ENCODE measurements at places on chromosomes 12 and 14. TPM values are rescaled to one million over a fixed set of nuclear protein-coding genes. Genes with fewer than 3 reads are reported as not detected.
A peak's percentile ranks its signal among the peaks of the same experiment; 100 is the strongest.

DNA sequence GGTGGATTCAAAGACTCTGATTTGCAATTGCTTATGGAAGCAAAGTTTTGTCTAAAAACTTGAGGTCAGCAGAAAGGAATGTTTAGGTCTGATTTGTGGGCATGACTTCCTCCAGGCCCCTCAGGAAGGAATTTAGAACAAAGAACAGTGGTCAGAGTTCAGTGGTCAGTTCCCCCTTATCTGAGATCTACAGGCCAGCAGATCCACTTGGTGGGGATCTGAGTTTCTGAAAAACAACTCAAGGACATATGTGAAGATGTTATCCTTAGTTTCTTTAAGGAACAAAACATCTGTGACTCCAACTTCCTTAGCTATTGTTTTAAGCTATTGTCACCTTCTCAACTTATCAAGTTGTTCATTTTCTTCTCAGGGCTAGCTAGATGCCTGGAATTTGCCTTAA lies 28.0 kb upstream of the NAA30 start:
- DNase-seq = no peak

DNA sequence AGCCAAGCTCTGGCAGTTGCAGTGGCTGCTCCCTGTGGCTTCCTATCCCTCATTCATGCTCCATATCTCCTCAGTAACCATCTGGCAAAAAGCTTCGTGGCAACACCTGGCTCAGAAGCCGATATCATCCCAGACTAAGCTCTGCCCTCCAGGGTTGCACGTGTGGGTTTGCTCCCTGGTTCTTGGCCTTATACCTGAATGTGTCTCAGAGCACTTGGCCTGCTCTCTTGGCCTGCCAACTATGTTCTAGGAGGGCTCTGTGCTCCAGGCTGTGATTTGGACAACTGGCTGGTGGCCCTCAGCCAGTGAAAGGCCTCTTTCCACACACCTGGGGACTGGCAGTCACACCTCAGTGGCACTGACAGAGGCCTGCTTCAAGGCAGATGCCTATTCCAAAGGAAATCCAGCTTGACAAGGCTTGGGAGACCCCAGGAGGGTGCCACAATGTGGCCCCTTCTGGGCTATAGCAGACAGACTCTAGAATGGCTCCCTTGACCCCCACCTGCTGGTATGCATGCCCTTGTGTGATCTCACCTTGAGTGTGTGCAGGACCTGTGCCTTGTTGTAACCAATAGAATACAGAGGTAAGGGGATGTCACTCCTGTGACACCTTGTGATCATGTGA lies 10.5 kb downstream of the PLD4 start:
- no peak for DNase-seq

DNA sequence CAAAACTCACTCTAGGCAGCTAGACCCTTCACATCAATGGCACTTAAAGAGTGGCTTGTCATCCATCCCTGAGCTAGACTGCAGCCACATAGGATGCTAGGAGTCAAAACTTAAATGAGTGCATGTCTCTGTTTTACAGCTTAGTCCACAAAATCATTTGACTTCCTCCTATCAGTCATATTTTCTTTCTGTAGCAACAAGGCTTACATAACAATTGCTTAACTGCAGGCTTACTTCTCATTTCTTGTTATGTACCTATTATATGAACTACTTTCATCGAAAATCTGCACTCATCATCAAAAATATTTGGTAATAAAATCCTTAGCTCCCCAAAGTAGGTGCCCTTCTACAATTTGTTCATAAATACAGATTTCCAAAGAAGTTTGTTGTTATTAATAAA lies 30.1 kb downstream of the CLEC1A start:
- DNase-seq = no peak

DNA sequence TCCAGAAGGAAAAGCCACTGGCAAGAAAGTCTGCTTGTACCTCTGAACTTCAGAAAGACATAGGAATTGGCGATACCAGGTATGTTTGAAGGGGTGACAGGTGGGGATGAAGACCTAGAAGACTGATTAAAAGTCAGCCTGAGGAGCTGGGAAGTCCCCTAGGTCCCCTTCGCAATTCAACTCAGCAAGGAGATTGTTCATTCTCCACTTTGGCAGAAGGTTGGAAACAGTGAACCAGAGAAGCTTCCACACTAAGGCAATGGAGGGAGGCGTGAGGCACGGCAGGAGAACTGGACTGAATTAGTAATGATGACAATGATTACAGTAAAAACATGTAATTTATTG lies 240.3 kb upstream of the TMPO start:
- DNase-seq = no peak

DNA sequence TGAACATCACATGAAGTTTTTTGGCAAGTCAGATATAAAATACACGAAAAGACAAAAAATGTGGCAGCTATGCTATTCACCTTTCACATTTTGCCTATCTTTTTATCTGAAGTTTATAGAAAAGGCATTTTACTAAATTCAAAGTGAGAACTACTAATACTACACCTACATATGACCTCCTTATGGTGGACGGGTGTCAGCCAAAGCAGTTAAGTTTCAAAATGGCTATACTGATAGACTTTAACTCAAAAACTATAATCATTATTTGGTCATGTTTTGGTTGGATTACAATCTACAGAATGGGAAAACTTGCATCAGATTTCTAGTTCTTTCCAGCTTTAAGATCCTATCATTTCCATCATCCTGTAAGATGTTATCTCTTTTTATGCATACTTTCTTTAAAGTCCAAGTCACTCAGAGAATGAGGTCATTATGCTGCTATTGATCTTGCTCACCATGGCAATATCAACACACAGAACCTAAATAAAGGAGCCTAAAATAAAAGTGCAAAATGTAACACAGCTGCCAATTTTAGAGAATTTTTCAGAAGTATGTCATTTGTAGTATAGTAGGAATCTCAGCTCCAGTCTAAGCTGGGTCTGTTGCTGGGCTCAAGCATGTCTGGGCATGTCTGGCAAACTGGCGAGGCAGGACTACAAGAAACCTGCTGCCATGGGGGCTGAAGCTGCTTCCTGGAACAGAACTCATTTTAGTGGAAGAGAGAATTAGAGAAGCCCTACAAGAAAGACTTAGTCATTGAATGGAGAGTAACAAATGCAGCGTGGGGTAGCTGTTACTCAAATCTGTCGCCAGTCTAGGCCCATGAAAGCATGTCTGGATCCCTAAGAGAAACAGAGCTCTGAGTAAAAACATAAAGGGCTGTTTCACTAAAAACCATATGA lies 7.6 kb upstream of the AEBP2 start:
- DNase-seq = peak; percentile 26

- no peak for DNase-seq
These were observed 1.3 kb upstream of the ADGRD1 start for GRCh38 chr12:130952171-130952954.

- no peak for DNase-seq
These were observed 174.6 kb upstream of the TBX3 start for GRCh38 chr12:114858388-114859146.

DNA sequence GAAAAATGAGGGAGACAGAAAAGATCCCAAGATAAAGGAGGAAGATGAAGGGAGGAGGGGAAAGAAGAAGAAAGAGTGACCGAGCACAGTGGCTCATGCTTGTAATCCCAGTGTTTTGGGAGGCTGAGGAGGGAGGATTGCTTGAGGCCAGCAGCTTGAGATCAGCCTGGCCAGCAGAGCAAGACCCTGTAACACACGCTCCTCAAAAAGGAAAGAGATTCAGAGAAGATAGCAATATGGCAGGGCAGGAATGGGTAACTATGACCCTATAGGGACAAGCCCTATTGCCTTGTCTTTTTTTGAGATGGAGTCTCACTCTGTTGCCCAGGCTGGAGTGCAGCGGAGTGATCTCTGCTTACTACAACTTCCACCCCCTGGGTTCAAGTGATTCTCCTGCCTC lies 116.9 kb upstream of the MAP1LC3B2 start:
- DNase-seq = no peak

GRCh38 chr14:89990218-89990617 lies 34.5 kb downstream of the TDP1 start:
- no peak for DNase-seq

The MORN3 gene
- total RNA-seq = 3.5 TPM

The SLC6A13 gene
- total RNA-seq = 0.15 TPM

The MIP gene
- total RNA-seq = not detected

- DNase-seq = peak; percentile 44
These were observed 45.2 kb upstream of the C14orf132 start for GRCh38 chr14:95993768-95994592.

GRCh38 chr12:68611094-68611805 lies 551 bp downstream of the RAP1B start:
- DNase-seq = peak; percentile 58

The GLIPR1L1 gene
- not detected for total RNA-seq

DNA sequence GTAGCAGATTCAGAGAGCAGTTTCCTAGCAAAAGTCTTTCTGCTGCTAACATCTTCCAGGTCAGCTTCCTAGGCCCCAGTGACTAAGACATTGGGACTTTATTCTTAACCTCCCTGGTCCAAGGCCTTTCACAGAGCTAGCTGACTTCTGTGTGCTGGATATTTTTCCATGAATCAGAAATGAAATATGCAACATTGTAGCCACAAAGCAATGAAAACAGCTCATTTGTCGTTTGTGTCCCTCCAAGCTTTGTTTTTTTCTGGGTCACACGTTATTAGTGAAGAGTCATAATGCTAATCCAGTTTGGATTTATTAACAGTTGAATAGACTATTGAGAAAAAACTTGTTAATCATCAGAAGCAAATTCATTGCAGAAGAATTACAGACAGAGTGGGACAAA lies 82.4 kb downstream of the ARF6 start:
- no peak for DNase-seq

DNA sequence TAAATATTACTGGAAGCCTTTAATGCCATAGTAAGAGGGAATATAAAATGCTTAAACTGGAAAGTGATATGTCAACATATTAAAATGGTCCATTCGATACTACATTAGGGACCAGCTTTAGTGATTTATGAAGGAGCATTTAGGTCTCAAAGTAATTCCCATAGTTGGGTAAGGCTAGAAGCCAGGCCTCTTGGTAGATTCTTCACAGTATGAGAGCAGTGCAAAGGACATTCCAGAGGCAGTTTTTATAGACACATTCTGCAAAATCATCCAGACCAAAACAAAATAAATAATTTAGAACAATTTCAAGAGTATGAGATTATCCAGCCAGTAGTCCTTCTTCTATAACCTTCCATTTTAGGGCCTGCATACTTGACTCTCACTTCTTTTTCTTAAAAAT lies 142.6 kb upstream of the PDZRN4 start:
- DNase-seq = no peak

DNA sequence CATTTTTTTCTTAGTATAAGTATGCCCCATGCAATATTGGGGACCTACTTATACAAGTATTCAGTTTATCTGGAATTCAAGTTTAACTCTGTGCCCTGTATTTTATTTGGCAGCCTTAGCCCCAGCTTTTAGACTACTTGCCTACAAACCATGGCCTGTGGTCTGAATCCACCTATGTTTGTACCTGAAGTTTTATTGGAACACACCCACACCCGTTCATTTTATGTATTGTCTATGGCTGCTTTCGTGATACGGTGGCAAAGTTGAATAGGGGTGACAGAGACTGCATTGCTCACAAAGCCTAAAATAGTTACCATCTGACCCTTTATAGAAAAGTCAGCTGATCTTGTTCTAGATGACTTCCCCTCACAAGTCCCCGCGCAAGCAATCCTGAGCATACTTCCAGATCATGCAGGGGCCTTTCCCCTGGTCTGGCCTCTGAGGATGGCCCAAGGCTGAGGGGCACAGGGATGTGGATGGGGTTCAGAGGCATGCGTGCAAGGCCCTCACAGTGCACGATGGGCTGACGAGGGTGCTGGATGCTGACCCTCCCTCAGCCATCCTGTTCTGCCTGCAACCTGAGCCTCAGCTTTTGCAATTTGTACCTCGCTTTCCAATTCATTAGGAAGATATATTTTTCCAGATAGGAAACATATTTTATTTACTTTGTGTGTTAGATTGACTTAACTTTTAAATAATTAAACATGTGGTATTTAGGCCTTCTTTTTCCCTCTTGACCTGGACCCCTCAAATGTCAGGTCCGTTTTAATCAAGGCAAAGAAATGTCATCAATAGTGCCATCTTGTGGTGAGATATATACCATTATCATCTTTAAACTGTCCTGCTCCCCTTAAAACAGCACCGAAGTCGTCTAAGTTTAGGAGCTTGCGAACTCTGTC lies 527.3 kb upstream of the CCDC196 start:
- peak; percentile 11 for DNase-seq

DNA sequence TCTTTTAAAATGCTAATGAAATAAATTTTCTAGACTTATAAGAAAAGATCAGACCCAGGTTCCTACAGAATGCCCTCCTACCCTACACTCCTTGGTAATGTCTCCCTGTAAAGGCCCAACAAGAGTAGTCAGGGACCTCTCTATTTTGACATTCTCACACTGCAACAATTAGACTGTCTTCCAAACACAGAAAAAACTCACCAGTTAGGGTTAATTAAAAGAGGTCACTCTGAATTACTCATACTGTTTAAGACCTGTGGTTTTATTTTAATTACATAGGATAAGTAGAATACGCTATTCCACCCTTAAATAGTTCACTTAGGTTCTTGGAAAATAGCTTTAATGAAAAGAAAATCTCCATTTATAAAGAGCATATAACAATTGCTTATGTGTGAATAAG lies 142.4 kb downstream of the ITPR2 start:
- no peak for DNase-seq

DNA sequence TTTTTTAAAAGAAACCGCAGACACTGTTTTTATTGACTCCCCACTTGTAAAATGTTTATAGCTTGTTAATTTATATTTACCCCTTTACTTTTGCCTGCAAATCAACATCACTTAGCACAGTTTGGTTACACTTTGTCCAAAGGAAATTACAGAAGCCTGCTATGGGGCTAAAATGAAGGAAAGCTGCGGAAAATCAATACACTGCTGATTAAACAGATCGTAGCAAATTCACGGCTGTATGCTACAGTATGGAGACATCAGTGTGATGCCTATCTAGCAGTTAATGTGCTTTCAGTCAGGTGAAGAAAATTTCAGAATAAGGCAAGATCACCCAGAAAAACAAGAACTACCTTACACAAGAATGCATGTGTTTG lies 110.0 kb downstream of the FOXG1 start:
- no peak for DNase-seq

GRCh38 chr12:3655328-3655900 lies 97.5 kb downstream of the CRACR2A start:
- DNase-seq = peak; percentile 26

DNA sequence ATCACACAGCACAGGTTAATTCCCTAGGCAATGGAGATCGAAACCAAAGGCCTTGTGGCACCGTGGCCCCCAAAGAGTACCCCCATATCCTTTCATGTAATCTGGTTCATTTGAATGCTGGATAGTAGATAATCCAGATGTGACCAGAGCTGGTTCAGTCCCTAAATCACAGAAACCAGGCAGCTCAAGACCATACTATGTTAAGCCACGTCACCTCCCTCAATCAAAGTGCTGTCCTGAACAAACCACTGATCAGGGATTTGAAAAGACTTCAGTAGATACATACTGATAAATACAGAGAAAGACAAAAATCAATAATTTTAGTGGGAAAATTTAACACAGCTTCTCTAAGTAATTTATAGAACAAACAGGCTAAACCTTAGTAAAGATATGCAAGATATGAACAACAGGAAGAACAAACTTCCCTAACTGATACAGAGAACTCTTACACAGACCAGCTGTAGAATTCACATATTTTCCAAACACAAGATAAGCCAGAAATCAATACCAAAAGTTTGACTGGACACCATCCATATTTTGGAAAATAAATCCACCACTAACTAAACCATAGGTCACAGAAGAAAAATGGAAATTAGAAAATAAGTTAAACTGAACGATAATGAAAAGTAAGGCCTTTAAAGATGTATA lies 67.1 kb downstream of the BCAT1 start:
- no peak for DNase-seq

Measured in activated CD4-positive, alpha-beta T cell treated with anti-CD3 and anti-CD28 coated beads, Interleukin-2, amount 10 ng/mL, durations not matched to agents 7 days and 5 days (primary cell).